ENCODE measurements at places on chromosomes 4 and X. TPM values are rescaled to one million over a fixed set of nuclear protein-coding genes. Genes with fewer than 3 reads are reported as not detected.

The ODAPH gene
- not detected for total RNA-seq

The HTRA3 gene
- total RNA-seq, result 124 TPM

DNA sequence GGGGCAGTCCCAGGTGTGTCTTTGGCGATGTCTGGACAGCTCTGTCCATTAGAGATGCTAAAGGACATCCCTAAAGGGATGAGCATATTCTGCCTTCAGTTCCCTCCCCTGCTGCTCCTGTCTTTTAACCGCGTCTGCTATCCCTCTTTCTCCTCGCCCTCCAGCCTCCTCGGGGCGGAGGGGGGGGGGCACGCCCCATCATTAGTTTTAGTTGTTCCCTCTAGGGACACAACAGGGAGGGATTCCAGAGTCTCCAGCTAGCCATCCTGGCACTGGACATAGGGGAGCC is 1.1 kb downstream of the MSL3 start:
- DNase-seq, result no peak

DNA sequence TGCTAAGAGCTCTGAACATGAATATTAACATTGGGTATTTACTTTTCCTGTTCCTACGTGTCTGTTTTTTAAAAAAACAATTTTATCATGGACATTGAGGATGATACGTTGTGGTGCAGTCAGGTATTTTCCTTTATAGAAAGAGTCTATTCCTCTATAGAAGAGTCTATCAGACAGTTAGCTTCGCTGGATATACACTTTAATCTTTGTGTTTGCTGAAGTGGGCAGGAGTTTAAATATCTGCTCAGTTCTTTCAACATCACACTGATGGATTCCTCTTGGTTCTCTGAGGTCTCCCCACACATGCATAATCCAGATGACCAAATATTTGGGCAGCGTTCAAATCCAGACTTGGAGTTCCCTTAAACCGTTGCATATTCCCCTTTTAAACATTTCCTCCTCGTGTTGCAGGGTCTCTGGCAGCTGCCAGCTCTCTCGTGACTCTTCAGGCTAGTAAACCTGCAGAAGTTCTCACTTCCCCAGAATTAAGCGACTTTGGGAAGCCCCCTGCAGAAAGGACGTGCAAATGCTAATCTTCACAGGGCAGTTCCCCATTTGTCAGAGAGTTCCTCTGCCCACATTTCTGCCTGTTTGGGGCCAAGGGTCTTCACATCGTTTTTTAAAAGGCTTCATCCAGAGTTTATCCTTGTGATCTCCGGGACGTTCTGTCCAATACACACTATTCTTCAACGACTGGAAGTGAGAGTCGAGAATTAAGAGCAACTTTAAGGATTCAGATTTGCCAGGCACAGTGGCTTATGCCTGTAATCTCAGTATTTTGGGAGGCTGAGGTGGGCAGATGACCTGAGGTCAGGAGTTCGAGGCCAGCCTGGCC is 20.5 kb upstream of the DHRSX start:
- DNase-seq, result no peak

The RBMX2 gene
- 8.0 TPM for total RNA-seq

GRCh38 chr4:24704149-24704548 is 91.2 kb upstream of the SOD3 start:
- no peak for DNase-seq

The COX7B gene
- 1,439 TPM for total RNA-seq

DNA sequence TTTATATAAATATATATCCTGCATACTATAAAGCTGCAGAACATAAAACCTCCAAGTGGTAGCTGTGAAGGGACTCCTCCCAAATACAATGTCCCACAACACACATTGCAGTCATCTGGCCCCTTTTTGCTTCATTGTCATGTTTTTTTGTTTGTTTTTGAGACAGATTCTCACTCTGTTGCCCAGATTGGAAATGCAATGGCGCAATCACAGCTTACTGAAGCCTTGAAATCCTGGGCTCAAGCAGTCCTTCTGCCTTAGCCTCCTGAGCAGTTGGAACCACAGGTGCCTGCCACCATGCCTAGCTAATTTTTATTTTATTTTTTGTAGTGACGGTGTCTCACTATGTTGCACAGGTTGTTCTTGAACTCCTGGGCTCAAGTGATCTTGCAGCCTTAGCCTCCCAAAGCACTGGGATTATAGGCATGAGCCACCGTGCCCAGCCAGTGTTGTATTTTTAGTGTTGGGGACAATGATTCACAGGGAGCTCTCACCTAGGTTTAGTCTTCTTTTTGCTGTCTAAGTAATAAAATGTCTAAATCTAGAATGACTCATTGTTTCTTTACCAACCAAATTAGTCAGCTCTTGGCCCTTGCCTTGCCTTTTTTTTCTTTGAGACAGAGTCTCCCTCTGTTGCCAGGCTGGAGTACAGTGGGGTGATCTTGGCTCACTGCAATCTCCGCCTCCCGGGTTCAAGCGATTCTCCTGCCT is 24.0 kb upstream of the XIAP start:
- DNase-seq, result no peak

The CDX4 gene
- not detected for total RNA-seq

The CYSLTR1 gene
- 0.96 TPM for total RNA-seq

The USP26 gene
- not detected for total RNA-seq

The MAGEB10 gene
- total RNA-seq, result not detected

All from right atrium auricular region (tissue), 2 donors.